Dorsolateral prefrontal cortex (tissue), 122 donors: ENCODE measurements at places on chromosomes 6 and 20.

DNA sequence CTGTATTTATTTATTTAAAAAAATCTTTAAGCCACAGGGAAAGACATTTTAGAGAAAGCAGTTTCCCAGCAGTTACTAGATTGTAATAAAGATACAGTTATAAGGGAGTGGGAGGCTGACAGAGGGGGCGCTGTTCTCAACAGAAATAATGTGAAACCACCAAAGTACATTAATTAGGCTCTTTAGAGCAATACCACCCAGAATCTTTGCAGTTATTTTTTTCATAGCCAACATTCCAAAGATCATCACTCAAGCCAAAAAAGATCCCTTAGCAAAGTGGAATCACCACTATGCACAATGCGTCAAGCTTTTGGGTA, 331.3 kb upstream of the DEFB112 start:
- DNase-seq = no peak

GRCh38 chr6:77644102-77644705, 8.6 kb upstream of the MEI4 start:
- no peak for DNase-seq

GRCh38 chr6:50843842-50844241, 25.2 kb downstream of the TFAP2B start:
- DNase-seq = no peak

GRCh38 chr6:95280686-95281273, 296.6 kb upstream of the MANEA start:
- DNase-seq = no peak

GRCh38 chr6:128499079-128499731, 21.2 kb downstream of the PTPRK start:
- no peak for DNase-seq

DNA sequence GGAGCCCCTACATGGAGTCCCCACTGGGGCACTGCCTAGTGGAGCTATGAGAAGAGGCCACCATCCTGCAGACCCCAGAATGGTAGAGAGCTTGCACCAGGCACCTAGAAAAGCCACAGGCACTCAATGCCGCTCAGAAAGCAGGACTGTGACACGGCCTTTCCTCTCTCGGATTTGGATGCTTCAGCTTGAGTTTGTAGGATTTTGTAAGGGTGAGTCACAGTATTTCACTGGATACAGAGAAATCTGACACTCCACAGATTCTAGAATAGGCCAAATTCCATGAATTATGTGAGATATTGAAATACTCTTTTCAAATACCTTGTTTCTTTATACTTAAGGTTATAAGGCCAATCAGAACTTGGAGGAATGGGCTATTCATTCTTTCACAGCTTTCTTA, 424.5 kb downstream of the HTR1B start:
- DNase-seq = no peak

- DNase-seq = no peak
Observed at GRCh38 chr20:34222208-34222607, 19.0 kb upstream of the ASIP start.

DNA sequence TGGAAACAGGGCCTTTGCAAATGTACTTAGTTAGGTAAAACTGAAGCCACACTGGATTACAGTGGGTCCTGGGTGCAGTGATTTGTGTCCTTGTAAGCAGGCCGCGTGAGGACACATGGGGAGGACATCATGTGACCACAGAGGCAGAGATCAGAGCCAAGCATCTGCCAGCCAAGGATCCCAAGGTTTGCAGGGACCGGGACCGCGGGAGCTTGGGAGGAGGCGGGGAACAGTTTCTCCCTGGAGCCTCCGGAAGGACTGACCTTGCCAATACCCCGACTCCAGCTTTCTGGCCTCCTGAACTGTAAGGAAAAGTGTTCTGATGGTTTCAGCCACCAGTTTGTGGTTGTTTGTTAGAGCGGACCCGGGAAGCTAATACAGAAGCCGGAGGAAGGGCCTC, 500.9 kb downstream of the PREX1 start:
- DNase-seq = no peak

- DNase-seq = no peak
Observed at GRCh38 chr6:104563306-104563705, 296.4 kb downstream of the HACE1 start.

GRCh38 chr6:26124781-26125685, 37.8 kb downstream of the HFE start:
- no peak for DNase-seq

GRCh38 chr6:27605401-27606342, 132.8 kb upstream of the ZNF184 start:
- DNase-seq = no peak

- DNase-seq = peak; percentile 36
Observed at GRCh38 chr20:22686097-22686496, 101.7 kb upstream of the FOXA2 start.

DNA sequence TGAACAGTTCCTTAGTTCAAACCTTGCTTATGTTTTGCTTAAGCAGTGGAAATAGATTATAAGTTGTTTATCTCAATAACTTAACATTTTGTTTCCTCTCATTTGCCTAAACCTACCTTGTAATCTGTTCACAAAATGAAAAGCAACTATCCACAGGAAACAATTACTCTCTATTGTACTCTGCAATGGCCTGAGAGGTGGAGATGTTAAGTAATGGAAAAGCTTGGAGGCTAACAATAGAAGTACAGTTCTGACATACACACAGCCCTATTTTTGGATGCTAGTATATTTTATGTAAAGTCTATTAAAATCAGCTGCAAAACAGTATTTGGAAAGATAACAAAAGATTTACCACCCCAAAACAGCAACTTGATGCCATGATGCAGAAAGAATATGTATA, 82.1 kb downstream of the TINAG start:
- DNase-seq = no peak

- no peak for DNase-seq
Observed at GRCh38 chr20:32533732-32534131, 51.4 kb downstream of the NOL4L start.

DNA sequence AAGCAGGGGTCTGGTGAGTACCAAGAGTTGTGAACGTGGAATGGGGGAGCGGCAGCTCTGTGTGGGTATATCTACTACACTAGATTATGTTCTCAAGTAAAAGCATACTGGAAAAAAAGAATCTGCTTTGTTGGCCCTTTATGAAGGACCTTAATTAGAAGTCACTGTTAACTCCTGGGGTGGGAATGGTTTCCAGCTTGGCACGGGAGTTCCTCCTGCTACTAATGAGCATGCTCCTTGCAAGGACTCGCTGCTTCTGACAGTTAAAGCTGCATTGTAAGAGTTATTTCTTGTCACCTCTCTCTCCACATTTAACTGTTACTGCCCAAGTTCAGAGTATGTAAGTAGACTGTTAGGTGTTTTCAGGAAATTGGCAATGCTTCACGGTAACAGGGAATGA, 292.7 kb downstream of the ZFAND3 start:
- no peak for DNase-seq

DNA sequence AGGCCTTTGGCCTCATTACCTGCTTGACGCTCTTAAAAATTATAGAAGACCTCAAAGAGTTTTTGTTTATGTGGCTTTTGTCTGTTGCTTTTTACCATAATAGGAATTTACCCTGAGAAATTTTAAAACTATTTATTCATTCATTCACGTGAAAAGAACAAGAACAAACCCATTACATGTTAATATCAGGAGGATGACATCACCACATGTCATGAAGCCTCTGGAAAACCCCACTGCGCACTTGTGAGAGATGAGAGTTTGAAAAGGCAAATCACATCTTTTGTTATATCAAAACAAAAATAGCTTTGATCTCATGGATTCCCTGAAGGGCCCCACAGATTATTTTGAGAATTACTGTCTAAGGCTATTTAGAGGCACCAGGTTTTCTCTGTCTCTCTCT, 61.3 kb upstream of the EYA2 start:
- no peak for DNase-seq

- DNase-seq = peak; percentile 47
Observed at GRCh38 chr6:2353412-2354137, 108.2 kb upstream of the GMDS start.

DNA sequence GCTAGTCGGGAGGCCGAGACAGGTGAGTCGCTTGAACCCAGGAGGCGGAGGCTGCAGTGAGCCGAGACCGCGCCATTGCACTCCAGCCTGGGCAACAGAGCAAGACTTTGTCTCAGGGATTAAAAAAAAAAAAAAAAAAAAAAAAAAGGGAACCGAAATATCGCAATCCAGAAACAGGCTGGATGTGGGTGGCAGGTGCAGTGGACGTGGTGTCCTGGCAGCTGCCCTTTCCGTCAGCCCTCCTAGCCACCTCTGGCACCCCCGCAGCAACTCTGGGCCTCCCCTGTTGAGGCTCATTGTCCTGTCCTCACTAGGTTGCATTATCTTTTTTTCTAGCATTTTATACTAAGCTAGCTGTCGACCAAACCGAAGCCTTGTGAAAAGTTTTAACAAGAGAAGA, 113.5 kb downstream of the DTNBP1 start:
- no peak for DNase-seq

GRCh38 chr6:89927791-89928550, 33.7 kb downstream of the GJA10 start:
- DNase-seq = no peak
